ENCODE measurements at places on chromosomes 11 and 22.

DNA sequence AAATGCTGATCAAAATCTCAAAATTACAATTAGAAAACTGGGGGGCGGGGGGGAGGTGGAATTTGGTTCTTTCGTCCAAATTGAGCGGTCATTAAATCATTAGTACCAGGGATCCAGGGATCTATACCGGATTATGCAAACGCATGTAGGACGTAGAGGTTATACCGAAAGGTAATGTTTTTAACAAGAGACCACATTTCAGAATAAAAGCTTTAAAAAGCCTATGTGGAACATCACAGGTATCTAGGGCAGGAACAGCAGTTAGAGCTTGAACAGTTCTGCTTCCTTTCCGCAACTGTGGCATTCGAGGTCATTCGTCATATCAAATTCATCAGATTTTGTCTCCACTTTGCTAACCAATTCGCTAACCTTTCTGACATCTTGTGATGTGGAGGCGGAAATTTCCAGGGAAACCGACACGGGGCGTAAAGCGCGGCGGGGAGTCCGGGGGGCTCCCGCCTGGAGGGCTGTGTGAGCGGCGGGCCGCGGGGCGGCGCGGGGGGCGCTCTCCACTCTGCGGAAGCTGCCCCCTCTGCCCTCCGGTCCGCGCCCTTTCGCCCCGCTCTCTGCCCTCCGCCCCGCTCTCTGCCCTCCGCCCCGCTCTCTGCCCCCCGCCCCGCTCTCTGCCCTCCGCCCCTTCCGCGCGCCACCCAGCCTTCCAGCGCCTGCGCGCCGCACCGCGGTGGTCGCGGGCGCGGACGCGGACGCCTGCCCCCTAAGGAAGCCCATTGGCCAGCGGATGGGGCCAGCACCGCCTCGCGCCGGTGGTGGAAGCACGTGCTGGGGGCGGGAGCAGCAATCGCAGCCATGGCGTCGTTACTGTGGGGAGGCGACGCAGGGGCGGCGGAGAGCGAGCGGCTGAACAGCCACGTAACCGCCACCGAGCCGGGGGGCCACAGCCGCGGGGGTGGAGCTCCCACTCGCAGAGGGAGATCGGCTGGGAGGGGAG lies at the start of gene DDX25:
Gene DDX25, plus strand, starts transcription at position 798 of the 949 bp plus-strand sequence. Its CDS starts 10 bp downstream, at position 808.
- DNase-seq: no peak

- DNase-seq: no peak
Observed at GRCh38 chr11:134513585-134514120, 101.6 kb upstream of the B3GAT1 start.

GRCh38 chr11:40647295-40647694 lies 812.2 kb downstream of the LRRC4C start:
- DNase-seq: no peak

- DNase-seq: no peak
Observed at GRCh38 chr22:26785932-26786331, 128.5 kb downstream of the MIAT start.

- no peak for DNase-seq
Observed at GRCh38 chr11:123509737-123510578, 79.9 kb downstream of the GRAMD1B start.

DNA sequence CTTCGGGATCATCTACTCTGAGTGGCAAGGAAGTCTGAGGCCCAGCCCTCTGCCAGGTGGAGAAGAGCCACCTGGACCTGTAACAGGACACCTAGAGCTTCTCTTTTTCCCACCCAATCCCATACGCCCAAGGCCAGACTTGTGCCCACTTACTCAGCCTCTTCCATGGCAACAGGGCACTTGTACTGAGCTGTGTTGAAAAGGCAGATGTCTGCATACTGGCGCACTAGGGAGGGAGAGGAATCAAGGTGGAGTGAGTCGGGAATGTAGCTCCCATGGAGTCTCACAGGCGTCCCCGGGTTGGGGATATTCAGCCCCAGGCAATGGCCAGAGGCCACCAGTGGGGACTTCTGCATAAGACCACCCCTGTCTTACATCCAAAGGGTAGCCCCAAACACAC lies 36.1 kb downstream of the TPBGL start:
- no peak for DNase-seq

- DNase-seq: no peak
Observed at GRCh38 chr11:114559425-114560310, at the start of gene NXPE1. NXPE1 (minus strand) TSS chr11:114559881; CDS start chr11:114551201, 8,680 bp downstream.

GRCh38 chr11:8083871-8084281 lies 2.9 kb downstream of the TUB start:
- no peak for DNase-seq

DNA sequence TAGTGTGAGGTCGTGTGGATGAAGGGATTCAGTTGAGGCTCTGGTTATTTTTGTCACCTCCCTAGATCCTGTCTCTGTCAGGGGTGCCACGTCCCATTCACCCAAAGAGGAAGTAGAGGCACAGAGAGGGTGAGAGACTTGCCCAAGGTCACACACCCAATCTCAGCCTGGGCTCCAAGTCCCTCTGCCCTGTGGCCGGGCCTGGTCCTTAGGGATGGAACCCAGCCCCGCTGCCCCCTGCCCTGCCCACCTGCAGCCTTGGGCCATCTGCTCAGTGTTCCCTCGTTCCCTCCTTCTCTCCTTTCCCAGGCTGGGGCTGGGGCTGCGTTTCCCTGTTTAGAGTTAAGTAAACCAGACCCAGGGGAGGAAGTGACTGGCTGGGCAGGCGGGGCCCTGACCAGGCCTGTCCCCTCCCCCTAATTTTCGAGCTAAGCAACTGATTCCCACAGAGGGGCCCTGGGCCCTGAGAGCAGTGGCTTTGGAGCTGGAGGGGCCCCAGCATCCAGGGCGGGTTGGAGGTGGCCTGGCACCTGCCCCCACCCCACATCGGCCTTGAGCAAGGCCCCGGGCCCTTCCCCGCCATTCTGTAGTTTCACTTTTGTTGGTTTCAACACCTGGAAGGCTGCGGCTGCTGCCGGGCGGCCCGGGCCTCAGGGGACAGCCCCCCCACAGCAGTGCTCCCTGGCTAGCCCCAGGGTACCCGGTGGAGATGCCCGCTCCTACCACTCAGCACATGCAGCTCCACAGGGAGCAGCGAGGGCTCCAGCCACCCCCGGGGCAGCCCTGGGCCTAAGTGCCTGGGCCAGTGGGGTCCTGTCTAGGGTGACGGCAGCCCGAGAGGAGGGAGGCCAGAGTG lies 1.5 kb downstream of the TCIRG1 start:
- no peak for DNase-seq

DNA sequence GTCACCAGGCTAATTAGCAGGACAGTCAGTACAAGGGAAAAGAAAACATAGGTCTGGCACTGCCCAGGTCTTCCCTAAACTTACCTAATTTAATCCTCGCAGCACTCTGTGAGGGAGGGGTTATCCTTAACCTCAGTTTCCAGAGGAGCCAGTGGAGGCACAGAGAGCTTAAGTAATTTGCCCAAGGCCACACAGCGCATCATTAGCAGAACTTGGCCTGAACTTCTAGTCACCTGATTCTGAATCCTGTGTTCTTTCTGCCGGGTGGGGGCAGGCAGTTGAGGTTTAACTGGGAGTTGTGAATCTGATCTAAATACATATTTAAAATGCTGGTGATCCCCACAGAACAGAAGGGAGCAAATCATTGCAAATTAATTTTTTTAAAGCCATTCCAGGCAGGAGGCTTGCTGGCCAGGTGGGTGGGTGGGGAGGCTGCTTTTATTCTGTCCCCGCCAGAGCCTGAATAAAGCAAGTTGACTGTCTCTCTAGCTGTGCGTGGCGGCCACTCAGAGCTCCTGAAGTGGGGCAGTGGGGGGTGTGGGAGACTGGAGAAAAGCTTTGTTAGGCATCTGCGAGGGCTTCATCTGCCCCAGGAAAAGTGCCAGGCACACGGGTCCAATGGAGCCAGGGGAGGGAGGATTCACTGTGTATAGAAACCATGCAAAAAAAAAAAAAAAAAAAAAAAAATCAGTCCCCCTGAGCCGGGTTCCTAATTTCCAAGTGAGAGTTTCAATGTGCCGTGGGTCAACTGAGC lies 66.1 kb downstream of the NFAM1 start:
- DNase-seq: no peak

GRCh38 chr11:133553885-133554740 lies 21.8 kb upstream of the OPCML start:
- no peak for DNase-seq

DNA sequence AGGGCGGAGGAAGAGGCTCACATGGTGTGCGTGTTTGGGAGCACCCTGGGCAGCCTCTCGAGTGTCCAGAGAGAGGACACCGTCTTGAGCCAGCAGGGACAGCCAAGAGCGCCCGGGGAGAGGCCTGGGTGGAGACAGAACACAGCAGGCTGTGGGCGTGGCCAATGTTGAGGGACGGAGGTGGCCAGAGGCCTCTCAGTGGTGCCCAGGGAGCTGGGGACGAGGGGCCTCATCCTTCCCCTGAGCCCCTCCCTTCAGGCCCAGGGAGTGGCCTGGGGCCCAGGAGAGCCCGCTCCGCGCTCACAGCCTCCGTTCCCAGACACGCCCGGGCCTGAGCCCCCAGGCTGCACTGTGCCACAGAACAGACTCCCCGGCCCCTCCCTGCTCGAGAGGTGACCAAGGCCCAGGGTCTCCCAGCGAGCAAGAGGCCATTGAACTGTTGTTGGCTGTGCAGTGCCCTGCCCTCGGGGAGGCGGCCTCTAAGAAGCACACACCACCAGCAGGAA lies 48.4 kb downstream of the CDKN1C start:
- DNase-seq: no peak

GRCh38 chr22:24441406-24442351 lies 14.3 kb downstream of the ADORA2A start:
- no peak for DNase-seq

DNA sequence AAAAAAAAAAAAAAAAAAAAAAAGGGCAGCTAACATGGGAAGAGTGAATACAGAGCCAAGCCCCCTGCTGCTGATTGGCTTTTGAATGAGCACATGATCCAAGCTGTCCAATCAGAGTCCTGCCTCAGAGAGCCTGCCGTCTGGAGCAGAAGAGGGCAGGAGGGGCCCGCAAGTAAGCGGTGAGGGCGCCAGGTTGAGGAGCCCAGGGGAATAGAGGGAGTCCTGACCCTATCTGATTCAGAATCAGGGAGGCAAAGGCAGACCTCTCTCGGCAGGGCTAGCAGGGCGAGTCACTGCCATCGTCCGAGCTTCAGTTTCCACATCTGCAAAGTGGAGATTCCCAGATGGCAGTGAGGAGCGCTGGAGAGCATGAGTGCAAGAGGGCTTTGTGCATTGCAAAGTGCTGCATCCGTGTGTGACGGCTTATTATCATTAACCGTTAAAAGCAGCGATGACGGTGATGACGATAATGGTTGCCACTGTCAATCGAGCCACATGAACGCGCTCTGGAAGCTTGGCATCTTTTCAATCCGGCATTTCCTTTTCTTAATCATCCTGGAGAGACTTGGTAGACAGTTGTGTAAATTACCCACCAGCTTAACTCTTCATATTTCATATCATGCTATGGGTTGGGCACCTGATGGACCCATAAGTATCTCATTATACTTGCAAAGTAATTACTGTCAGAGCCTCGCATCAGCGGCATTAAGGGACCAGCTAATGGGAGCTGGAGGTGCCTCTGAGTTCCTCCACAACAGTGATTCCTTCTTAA lies 68.6 kb upstream of the ATXN10 start:
- DNase-seq: no peak

DNA sequence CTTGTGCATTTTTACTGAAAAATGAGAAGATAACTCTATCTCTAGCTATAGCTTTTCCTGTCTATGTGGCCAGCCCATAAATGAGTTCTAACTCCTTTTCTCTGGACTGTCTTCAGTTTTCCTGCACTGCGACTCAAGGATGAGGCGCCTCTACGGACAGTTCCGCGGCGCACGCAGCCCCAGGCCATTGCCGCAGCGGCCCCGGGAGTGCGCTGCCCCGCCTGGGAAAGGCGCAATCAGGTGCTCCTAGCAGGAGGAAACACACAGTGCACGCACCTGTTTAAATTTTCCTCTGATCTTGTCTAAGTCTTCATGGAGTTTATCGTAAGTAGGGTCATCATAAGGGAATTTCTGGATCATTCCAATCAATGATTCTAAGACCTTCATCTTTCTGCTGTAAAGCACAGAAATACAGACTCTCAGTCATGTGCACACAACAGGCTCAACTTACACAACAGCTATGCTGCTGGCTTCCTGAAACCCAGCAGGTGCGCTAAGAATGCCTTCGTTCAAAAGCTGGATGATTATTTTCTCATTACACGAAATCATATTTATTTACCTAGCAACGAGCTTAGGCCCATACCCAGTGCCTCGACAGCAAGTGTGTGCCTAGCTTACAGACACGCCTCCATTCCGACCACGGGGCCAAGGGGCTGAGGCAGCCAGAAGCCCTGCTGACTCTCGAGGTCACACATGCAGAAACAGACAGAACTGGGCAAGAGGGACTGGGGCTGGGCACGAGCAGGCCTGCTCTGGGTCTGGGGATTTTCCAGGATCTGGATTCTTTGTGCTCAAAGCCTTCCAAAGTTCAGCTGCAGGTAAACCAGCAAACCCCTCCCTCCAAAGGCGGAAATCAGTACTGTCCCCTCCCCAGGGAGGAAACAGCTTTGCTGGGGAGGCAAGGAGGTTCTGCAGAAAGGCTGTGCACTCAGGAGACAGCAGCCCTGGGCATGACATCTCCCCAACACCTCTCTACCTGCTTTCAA lies 7.2 kb downstream of the LTO1 start:
- DNase-seq: no peak

- DNase-seq: no peak
Observed at GRCh38 chr11:61278001-61278470, 17.1 kb downstream of the VWCE start.

DNA sequence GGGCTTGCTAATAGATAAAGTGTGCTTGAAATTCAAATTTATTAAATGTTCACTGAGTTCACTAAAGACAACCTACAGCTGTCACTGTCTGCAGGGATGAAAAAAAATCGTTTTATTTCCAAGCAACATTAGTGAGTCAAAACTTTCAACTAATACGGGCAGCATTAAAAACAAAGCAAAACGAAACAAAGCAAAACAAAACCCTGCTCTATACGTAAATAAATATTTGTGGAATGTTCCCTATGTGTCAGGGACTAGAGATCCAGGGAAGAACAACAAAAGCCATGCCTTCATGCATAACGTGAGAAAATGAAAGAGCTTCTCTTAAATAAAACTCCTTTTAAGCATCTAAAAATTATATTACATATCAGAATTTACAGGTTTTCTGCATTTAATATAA lies 553 bp downstream of the NAALAD2 start:
- no peak for DNase-seq

DNA sequence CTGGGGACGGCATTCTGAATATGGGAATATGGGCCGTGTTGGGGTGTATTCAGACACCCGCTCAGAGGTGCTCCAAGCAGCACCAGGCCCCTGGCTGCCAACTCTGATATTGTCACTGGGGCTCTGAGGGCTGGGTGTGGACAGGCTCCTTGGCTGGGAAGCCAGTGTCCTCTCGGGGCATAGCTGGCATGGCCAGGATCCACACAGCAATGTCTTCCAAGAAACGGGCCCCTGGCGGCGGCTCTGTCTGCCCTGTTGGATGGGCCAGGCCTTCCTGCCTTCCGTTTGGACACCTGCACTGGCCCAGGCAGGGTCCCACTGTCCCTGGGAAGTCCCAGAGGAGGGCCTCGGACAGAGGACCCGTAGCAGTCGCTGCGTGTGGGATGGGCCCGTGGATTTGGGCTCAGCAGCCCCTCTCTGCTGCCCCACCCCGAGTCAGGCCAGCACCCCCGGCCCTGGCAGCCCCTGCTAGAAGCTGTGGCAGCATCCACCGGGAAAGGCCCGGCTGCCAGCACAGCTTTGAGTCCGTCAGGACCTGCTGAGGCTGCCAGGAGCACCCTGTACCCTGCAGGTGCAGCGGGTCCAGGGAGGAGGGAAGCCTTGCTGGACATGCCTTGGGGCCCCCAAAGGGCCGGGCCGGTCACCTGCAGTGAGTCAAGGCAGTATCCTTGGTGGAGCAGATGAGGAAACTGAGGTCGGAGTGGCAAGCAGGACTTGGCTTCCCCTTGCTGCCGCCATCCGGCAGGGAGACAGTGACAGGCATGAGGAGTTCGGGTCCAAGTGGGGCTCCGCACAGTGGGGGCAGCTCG lies 4.1 kb downstream of the PANX2 start:
- no peak for DNase-seq

- no peak for DNase-seq
Observed at GRCh38 chr22:23100124-23100801, 29.9 kb downstream of the GNAZ start.
